ENCODE measurements at places on chromosomes 11 and 22.

GRCh38 chr11:74751303-74751702, 2.7 kb downstream of the RNF169 start:
- DNase-seq, result no peak

GRCh38 chr11:4393209-4393857, at the start of gene TRIM21:
Gene TRIM21 (minus strand): TSS chr11:4393702. CDS start chr11:4390409, 3,293 bp downstream.
- peak; percentile 78 for DNase-seq

DNA sequence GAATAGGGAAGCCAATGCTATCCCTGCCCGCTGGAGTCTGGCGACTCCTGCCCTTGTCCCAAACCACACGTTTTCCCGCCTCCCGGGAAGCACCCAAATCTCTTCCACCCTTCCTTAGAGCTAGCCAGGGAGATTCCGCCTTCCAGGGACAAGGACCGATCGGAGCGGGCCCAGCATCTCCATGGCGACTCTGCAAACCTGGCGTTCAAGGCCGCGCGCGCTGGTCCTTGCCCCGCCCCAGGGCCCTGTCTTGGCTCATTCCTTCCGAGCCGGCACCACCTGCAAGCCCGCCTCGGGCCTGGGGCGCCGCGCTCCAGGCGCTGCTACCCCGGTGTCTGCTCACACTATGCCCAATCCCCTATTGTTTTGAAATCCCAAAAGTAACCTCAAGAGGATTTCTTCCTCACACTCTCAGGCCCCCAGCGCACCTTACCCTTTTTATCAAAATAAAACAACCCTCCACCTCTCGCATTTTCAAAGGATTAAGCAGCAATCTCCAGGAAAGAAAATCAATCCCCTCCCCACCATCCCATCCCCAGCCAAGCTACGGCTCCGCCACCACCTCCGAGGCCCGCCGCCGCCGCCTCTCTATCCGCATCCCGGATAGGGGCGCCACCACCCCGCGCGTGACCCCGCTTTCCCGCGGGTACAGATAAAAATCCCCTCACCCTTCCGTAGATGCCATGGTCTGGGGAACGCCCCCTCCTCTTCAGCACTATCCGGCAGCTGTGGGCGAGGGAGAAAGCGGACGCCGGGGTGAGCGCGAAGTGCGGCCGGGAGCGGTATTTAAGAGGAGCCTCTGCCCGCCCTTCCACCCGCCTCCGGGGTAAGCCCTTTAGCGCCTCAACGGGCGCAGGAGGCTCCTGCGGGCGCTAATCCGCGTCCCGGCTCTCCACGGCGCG, 825 bp downstream of the SLC1A2 start:
- no peak for DNase-seq

DNA sequence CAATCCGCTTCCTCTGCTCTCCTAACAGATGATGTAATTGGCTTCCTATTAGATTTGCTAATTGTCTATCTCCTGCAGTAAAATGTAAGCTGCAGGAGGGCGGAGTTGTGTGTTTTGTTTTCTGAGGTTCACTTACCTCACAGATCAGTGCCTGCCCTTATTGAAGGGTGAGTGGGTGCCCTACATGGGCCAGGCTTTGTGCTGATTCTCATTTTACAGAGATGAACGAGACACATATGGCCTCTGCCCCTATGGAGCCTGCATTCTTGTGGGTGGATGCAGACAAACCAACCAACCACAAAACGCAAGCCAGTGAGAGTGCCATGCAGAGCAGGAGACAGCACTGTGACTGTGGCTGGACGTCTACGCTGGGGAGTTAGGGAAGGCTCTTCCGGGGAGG, 9.9 kb downstream of the TESMIN start:
- DNase-seq, result no peak

GRCh38 chr11:19520681-19521080, 192.0 kb upstream of the NAV2 start:
- DNase-seq, result no peak

- DNase-seq, result no peak
Observed at GRCh38 chr11:30143098-30143705, 87.6 kb upstream of the FSHB start.
